Body of pancreas (tissue), 4 donors: ENCODE measurements at places on chromosomes 1 and 21. TPM values are rescaled to one million over a fixed set of nuclear protein-coding genes. Genes with fewer than 3 reads are reported as not detected.

DNA sequence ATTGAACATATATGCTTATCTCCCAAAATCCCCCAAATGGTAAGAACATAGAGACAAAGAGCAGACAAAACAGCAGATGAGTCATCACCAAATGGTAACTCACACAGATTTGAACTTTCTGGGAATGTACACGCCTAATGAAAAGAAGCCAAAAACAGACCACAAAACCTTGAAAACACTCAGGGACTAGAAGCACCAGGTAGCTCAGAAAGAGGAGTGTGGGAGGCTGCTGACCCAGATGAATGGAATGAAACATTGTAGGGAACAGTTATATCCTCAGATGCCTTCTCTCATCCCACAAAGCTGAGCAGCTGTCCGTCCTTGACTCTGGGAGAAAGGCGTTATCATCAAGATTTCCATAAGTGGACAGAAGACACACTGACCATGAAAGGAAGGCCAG, 307.0 kb upstream of the USP25 start:
- DNase-seq, result no peak

- DNase-seq, result no peak
Observed at GRCh38 chr1:160744199-160744851, 5.3 kb downstream of the SLAMF7 start.

DNA sequence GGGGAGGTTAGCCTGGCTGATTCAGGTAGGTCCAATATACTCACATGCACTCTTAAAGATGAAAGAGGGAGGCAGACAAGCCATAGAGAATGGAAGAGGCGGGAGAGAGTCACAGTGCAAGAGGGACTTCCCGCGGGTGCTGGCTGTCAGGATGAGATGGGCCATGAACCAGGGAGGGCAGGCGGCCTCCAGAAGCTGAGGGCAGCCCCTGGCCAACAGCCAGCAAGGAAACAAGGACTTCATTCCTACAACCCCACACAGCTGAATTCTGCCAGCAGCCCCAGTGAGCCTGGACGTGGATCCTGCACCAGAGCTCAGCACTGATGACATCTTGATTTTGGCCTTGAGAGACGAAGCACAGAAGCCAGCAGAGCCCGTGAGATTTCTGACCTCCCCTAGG, 15.1 kb upstream of the B3GALT5 start:
- DNase-seq, result no peak

Gene PRAMEF20
- total RNA-seq, result not detected

Gene SHISA4
- 8.3 TPM for total RNA-seq
